Cerebellum (tissue), 4 donors: ENCODE measurements at places on chromosomes 4 and X.

DNA sequence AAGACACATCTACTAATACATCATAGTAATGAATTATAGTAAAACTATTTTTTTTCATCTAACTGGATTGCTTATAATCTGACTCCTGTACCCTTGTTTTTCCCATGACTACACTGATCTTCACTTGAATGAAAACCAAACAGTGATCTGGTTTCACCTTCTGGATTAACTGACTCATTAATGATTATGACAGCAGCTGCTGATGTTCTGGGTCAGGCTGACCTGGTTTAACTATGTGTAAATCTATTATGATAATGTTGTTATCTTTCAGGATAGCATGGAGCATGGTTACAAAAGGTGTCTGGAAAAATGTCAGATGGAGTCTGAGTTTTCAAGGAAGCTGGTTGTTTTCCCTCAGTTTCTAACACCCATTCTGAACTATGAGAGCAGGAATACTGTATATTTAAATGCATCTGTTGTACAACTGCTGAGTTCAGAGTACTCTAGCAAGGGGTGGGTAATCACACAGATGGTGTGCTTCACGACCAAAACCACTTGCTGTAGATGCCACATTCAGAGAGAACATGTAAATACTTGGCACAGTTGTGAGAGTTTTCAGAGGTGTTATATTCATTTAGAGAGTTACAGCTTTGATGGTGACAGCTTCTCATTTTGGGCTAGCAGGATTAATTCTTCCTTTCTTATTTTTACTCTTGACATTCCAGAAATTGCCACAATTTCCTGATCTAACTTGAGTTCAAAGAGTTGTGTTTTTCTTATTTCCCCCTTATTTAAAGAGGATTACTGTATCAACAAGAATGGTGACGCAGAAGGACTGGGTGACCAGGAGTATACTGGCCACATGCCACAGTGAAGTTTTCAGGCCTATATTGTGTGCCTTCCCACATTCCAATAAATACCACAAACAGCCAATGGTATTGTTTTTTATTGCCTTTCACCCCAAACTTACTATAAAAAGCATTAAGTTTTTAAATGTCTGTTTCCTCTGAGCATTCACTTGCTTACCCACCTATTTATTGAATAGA is 249.7 kb upstream of the TET2 start:
- no peak for DNase-seq

GRCh38 chr4:68271851-68272357 is 26.4 kb upstream of the TMPRSS11B start:
- DNase-seq: peak; percentile 50

DNA sequence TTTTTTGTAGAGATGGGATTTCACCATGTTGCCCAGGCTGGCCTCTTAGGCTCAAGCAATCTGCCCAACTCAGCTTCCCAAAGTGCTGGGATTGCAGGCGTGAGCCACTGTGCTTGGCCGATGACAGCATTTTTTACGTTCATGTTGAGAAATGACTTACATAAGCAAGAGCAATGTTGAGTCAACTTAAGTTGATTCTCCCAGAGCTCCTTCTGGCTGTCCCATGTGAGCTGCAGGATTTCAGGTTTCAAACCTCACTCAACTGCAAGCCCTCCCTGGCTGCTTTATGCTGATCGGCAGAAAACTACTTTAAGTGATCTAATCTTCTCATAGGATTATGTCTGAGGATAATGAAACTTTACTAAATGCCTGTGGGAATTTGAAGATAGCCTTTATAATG is 86.8 kb downstream of the GC start:
- no peak for DNase-seq

GRCh38 chr4:156771171-156771837 is 200.3 kb downstream of the PDGFC start:
- DNase-seq: peak; percentile 2

DNA sequence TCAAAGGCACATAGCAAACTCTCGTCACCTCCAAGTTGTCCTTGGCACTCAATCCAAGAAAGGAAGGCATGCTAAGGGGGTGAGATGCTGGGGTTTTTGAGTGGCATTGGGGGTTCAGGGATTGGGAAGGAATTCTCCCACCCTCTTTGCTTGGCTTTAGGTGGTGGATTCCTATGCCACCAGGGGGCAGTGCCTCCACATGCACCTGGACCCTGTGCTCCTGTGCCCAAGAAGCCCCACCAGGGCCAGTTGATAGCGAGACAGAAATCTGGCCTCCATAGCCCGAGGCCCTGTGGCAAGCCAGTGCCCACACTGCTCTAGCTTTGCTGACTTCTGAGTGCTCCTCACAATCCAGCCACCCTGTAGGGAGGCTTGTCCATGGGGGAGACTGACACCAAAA is 2.0 kb upstream of the FATE1 start:
- no peak for DNase-seq

GRCh38 chr4:128770807-128771206 is 38.7 kb upstream of the JADE1 start:
- DNase-seq: no peak

GRCh38 chr4:7347981-7348380 is 86.7 kb downstream of the PSAPL1 start:
- DNase-seq: no peak

GRCh38 chrX:129585691-129586090 is 45.6 kb downstream of the OCRL start:
- DNase-seq: no peak

DNA sequence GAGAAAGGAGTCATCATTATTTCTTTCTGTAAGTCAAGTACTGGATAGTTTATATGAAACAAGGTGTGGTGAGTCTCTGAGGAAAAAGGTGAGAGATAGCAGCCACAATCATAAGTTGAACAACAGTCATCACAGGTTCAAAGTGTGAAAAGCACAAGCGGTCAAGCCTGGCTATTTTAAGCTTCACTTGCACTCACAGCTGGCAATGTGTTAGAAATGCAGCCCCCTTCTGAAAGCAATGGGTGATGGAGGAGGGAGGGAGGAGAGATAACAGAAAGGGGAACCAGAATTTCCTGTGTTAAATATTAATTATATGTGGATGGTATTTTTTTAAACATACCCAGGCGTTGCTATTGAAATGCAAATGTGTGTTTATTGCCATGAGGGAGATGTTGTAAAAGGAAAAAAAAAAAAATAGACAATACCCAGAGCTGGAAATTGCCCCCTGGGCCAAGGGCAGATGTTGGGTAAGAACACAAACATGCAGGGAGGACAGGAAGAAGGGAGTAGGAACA is 26.9 kb upstream of the BMP3 start:
- no peak for DNase-seq
